ENCODE measurements at places on chromosomes 1 and 21. TPM values are rescaled to one million over a fixed set of nuclear protein-coding genes. Genes with fewer than 3 reads are reported as not detected.

ADGRB2 gene
- total RNA-seq: 1.4 TPM

LCE1B gene
- total RNA-seq: not detected

ANKRD35 gene
- total RNA-seq: 13.8 TPM

KLHDC9 gene
- total RNA-seq: 5.8 TPM

SIPA1L2 gene
- 42.5 TPM for total RNA-seq

PCSK9 gene
- total RNA-seq: not detected

CHD5 gene
- total RNA-seq: 1.6 TPM

FCER1G gene
- 86.4 TPM for total RNA-seq

SRRM1 gene
- total RNA-seq: 92.4 TPM

ITLN2 gene
- not detected for total RNA-seq

CD34 gene
- 58.7 TPM for total RNA-seq

FAM229A gene
- 5.4 TPM for total RNA-seq

OLFML2B gene
- 24.4 TPM for total RNA-seq

OPN3 gene
- total RNA-seq: 5.3 TPM

KCNH1 gene
- total RNA-seq: 3.1 TPM

ILDR2 gene
- 8.1 TPM for total RNA-seq

KLF17 gene
- total RNA-seq: 0.68 TPM

LEPR gene
- total RNA-seq: 5.3 TPM

NEK2 gene
- not detected for total RNA-seq

ZMYND12 gene
- 0.55 TPM for total RNA-seq

KIAA0040 gene
- 22.1 TPM for total RNA-seq

MKNK1 gene
- 54.3 TPM for total RNA-seq

MNDA gene
- total RNA-seq: 7.7 TPM

CFHR5 gene
- not detected for total RNA-seq

TRIM45 gene
- total RNA-seq: 6.7 TPM

CDK11B gene
- 51.0 TPM for total RNA-seq

PKNOX1 gene
- total RNA-seq: 12.2 TPM

SYPL2 gene
- total RNA-seq: 4.3 TPM

RRP1B gene
- 19.1 TPM for total RNA-seq

LCK gene
- 0.36 TPM for total RNA-seq

CRNN gene
- total RNA-seq: not detected

USH2A gene
- not detected for total RNA-seq

Data from sigmoid colon (tissue), 7 donors.